ENCODE measurements at places on chromosomes 12 and 14. TPM values are rescaled to one million over a fixed set of nuclear protein-coding genes. Genes with fewer than 3 reads are reported as not detected.

DNA sequence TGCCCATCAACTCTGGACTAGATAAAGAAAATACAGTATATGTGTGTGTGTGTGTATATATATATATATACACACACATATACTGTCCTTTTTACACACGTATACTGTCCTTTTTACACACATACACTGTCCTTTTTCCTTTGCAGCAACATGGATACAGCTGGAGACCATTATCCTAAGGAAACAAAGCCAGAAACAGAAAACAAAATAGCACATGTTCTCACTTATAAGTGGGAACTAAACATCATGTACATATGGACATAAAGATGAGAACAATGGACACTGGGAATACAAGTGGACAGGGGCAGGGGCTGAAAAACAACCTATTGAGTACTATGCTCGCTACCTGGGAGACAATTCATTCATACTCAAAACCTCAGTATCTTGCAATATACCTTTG, 23.7 kb downstream of the VDR start:
- no peak for DNase-seq

DNA sequence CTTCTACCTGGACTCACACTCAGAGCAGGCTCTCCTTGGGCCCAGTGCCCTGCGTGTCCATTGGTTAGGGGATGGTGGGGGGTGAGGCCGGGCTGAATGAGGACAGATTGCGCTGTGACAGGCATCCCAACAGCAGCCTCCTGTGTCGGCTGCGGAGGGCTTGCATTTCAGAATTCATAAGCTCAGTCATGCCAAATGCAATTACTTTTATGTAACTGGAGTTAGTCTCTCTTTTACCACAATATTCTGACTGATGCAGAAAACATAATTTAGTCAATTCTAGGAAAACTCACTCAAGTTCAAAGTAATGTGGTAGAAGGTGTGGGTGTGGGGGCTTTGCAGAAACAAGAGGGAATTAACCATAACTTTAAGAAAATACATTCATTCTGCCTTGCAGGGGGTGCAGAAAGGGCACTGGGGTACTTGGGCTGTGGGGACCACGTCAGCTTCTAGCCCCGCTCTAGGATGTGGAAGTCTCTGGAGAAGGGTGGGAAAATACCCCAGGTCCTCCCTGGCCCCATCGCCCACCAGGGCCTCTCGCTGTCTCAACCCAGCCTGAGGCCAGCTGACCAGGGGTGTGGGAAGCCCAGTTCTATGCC, 257.7 kb downstream of the ADGRD1 start:
- no peak for DNase-seq

- DNase-seq, result no peak
Measured at GRCh38 chr12:12635651-12636050, 24.0 kb downstream of the CREBL2 start.

DNA sequence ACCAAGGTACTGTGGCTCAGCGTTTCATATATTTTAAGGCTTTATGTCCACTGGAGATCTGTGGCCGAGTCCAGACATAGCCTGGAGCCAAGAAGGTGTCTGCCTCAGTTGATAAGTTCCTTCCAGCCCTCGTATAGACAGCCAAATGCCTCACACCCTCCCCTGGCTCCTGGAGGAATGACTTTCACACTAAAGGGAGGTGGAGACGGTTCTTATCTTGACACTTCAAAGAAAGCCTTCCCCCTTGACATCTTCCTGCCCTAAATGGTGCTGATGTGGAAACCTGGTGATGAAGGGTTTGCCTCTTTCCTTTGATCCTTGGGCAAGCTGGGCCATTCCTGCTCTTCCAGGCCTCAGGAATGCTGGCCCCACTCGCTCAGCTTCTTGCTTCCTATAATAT, 474.8 kb upstream of the TBX3 start:
- no peak for DNase-seq

DNA sequence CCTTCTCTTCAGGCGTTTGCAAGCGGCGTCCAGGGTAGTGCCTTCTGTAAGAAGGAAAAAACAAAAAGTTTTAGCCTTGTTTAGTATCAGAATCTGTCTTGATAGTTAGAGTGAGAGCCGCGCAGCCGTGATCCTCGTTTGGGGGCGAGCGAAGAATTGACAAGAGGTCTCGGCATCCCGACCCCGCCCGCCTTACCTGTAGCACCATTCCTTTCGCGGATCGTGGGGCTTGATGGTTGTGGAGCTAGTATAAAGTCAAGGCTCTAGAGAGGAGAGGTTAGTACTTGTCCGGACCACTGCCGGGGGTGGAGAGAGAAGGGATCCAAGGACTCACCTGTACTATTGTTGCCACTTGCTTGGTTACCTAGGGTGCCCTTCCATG, 494 bp downstream of the TMTC3 start:
- no peak for DNase-seq

DNA sequence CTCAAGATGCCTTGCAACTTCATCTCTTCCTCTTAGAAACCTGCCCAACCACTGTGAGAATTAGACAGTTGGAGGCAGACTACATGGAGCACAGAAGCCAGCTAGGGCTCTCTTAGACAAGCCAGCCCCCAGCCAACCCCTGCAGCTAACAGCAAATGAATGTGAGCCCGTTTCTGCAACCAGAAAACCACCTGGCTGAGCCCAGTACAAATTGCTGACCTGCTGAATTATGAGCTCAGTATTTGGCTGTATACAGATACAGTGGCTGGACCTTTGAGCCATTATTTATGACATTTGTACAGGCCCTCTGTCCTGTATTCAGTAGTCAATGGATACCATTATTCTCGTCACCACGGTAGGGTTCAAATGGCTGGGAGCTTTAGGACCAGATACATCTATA, 112.9 kb downstream of the TBX5 start:
- DNase-seq, result no peak

DNA sequence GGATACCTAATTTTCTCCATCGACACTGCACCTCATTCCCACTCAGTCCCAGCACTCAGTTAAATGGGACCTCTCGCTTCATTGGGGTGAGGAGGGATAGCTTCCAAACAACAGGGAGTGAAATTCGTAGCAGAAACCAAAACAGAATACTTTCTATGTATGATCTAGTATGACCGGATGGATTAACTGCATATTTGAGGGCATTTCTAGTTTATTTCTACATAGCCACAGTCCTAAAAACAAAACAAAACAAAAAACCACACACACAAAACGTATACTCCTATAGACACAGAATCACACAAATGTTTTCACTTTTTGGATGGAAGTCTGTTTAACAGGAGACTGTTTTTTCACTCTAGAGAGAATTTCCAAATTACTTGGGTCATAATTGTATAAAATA, 307.5 kb upstream of the FKBP4 start:
- no peak for DNase-seq

The ERP27 gene
- 9.3 TPM for total RNA-seq

The FLRT2 gene
- 0.03 TPM for total RNA-seq

The HAL gene
- total RNA-seq, result 2.0 TPM

Measured in CD4-positive, alpha-beta memory T cell (primary cell).